ENCODE measurements at places on chromosomes 6 and 20. TPM values are rescaled to one million over a fixed set of nuclear protein-coding genes. Genes with fewer than 3 reads are reported as not detected.

The NOL4L gene
- total RNA-seq: 11.7 TPM

The ANGPT4 gene
- total RNA-seq: not detected

The HSF2 gene
- 5.8 TPM for total RNA-seq

The SLPI gene
- 9.0 TPM for total RNA-seq

The TEAD3 gene
- 4.6 TPM for total RNA-seq

The FOXA2 gene
- total RNA-seq: 13.0 TPM

The EFHC1 gene
- 13.6 TPM for total RNA-seq

The GRM1 gene
- not detected for total RNA-seq

The RBPJL gene
- not detected for total RNA-seq

The SLC25A27 gene
- total RNA-seq: 0.98 TPM

The B3GAT2 gene
- 0.05 TPM for total RNA-seq
